ENCODE measurements at places on chromosomes 12 and 14.

GRCh38 chr12:42704340-42704739 is 114.8 kb upstream of the PRICKLE1 start:
- no peak for DNase-seq

DNA sequence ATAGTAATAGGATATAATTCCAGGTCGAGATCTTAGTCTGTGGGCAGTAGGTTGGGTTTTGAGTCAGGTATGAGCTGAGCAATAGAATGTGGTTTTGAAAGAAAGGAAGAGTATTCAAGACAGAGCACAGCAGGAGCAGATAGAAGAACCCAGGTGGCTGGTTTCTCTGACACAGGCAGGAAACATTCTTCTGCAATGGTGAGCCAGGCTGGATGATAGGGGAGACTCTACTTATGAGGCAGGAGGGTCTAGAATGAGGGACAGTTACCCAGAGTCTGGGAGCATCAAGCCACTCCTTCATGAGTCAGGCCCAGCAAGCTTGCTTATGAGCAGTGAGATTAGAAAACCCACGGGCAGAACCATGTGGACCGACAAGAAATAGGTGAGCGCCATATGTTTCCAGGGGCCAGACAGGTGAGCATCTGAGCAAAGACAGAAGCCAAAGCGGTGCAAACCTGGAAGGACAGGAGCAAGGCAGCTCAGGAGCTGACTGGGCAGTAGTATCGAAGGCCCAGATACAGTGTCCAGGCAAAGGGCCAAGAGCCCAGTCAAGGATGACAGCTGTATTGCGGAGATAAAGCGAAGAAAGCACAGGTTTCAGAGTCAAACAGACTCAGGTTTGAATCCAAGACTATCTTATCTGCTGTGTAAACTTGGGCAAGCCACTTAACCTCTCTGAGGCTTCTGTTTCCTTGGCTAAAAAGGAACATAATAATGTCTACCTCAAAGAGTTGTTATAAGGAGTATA is 22.5 kb upstream of the PCNX1 start:
- peak; percentile 61 for DNase-seq

- no peak for DNase-seq
These were observed 13.5 kb downstream of the CEP170B start for GRCh38 chr14:104878582-104878981.

- DNase-seq = no peak
These were observed 29.6 kb downstream of the VRK1 start for GRCh38 chr14:96826818-96827217.

DNA sequence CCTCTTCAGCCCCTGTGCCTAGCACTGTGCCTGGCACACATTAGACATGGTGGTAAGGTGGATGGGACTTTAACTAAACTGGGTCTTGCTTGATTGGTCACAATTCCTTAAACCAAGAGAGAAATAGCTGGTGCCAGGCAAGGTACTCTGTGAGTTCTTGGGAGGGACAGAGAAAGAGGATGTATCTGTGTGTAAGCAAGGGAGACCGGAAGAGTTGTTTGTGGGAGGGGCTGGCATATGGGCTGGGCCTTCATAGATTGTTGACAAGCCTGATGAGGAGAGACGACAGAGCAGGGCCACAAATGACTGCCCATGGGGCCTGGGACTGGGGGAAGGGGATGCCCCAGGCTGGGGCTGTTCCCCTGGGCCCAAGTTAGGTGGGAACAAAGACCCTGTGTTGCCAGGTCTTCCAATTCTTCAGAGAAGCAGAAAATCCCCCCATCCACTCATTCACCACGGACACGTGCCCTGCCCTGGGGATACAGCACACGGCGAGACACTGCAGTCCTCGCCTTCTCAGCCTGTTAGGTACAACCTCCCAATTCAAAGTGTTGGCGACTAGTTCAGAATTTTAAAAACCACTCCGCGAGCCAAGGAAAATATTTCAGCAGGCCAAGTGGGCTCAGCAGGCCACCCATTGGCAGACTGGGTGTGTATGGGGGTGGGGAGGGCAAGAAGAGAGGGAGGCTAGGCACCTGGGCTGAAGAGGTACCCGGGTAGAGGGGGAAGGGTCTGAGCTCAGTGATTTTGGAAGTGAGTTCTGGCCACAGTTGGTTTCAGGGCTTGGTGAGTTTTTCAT is 11.4 kb upstream of the CYP46A1 start:
- DNase-seq = no peak

- no peak for DNase-seq
These were observed 230.9 kb upstream of the NOVA1 start for GRCh38 chr14:26828741-26829140.

DNA sequence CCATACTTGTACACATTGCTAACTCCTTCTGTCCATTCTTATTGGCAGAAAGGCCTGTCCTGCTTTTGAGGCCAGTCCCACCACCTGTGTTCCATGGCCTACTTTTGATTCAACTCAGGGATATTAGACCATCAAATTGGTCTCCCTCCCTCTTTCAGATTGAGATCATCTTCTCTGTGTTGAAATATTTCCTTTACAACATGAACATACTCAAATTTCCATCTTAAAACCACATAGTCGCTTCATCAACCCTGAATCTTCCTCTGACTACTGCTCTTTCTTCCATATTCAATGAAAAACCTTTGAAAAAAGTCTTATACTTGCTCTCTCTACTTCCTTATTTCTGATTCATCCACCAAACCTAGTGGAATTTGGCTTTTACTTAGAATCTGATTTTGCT is 34.9 kb downstream of the TRMT5 start:
- DNase-seq = no peak

DNA sequence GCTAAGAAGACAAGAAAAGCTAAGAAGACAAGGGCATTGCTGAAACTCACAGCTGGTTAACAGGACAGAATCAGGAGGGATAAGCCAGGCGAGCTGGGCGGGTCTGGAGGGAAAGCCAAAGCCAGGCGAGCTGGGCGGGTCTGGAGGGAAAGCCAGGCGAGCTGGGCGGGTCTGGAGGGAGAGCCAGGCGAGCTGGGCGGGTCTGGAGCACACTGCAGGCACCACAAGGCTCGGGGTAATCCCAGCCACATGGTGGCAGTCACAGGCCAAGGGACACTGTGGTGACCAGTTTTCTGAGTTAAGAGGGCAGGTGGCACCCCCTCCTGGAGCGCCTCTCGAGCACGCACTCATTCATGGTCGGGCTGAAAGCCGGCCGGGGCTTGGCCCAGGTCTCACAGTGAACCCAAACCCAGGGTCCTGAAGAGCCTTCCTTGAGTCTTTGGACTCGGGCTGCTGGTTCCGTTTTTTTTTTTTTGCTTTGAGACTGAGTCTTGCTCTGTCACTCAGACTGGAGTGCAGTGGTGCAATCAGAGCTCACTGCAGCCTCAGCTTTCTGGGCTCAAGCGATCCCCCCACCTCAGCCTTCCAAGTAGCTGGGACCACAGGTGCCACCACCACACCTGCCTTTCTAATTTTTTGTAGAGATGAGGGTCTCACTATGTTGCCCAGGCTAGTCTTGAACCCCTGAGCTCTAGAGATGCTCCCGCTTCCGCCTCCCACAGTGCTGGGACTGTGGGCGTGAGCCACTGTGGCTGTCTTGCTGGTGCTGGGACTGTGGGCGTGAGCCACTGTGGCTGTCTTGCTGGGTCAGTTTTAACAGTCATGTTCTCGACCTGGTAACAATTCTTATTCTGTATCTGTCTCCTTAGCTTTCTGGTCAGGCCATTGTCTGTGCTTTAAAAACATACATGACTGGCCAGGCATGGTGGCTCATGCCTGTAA is 40.2 kb downstream of the HSP90AA1 start:
- no peak for DNase-seq

GRCh38 chr12:45893240-45893639 is 97.1 kb downstream of the SCAF11 start:
- no peak for DNase-seq

All from activated CD8-positive, alpha-beta memory T cell treated with anti-CD3 and anti-CD28 coated beads, Interleukin-2, amount 50 U/mL, for 48 hours (primary cell).